Fibroblast of the aortic adventitia (primary cell): ENCODE measurements at places on chromosomes 11 and 22. TPM values are rescaled to one million over a fixed set of nuclear protein-coding genes. Genes with fewer than 3 reads are reported as not detected.

Gene ANKRD49
- total RNA-seq: 13.7 and 13.9 TPM in 2 replicates

DNA sequence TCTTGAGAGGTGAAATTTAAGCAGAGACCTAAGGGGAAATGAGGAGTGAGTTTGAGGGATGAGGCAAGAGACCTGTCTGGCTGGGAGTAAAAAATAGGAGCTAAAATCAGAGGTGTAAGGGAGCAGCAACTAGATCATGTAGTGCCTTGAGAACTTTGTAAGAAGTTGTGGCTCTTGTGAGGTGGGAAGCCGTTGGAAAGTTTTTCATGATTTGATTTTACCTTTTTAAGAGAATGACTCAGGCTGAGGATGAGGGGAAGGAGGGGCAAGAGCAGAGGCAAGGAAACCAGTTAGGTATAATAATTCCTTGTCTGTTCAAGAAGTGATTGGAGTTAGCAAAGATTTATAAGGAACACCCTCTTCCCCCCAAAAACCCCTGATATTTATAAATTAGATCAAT lies 25.8 kb downstream of the QSER1 start:
- DNase-seq: no peak

Gene MOV10L1
- 5.1 and 12.0 TPM in 2 replicates for total RNA-seq

- no peak for DNase-seq
Observed at GRCh38 chr11:6608726-6609501, 3.1 kb downstream of the TAF10 start.

DNA sequence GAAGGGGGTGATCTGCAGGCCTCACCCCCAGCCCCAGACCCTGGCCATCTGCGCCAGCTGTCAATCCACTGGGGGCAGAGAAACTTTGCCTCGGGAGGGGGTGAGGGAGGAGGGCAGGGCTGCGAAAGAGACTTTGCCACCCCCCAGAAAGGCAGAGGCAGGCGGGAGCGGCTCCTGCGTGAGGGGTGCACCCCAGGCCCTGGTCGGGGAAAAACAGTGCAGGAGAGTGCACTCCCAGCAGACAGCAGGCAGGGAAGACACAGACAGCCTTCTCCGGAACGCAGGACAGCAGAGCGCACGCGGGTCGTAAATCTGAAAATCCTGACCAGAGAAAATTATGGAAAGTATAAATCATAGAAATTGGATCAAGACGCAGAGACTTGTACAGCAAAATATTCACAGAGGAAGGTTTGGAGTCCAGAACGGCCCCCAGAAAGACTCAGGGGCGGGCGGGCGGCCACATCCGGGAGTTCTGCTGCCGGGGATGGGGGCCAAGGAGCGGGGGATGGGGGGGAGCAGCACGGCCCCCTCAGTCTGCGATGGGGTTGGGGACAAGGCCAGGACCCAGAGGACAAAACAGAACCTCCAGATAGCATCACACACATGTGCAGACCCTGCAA lies 8.0 kb upstream of the MRPL23 start:
- DNase-seq: no peak

DNA sequence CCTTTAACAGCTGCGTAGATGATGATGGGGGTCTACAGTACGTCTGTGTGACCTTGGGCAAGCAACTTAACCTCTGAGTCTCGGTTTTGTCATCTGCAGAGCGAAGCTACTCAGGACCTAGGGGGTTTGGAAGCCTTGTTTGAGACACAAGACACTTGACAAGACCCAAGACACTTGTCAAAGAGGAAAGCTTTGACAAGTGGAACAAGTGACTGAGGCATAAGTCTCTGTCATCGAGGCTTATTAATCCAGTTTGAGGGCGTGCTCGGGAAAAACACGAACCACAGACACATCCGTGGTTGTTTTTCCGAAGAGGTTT lies 732 bp upstream of the PC start:
- DNase-seq: no peak
